ENCODE measurements at places on chromosomes 4 and X.

DNA sequence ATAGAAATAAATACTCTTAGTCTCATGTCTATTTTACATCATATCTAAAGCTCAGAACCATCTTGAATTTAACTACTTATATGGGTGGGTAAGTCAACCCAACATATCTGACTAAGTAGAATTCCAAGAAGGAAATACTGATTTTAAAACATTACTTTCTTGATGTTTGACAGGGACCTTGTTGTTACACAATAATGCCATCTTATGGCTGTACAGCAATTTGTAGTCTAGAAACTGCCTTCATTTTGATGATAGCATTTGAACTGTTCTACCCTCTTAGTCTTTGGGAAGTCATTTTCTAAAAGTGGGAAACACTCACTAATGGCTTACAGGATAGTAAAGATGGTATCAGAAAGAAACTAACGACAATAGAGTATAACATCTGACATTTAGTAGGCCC, 929.5 kb downstream of the DMD start:
- DNase-seq, result no peak

DNA sequence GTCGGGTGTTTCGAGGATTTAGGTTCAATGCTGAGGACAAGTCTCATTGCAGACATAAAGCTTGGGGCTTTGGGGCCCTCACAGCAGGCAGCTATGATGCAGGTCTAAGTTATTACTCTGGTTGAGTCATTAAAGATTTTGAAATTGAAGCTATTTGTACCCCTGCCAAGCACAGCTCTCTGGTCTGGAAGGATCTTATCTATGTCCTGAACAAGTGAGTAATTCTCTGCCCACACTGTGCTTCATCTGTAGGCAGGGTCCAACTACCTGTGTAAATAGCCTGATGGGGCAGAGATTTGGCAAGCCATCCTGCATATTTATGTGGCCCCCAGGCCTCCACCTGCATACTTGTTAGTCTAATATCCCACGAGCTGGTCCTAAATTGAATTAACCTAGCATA, 41.4 kb upstream of the MAGEA4 start:
- DNase-seq, result no peak

DNA sequence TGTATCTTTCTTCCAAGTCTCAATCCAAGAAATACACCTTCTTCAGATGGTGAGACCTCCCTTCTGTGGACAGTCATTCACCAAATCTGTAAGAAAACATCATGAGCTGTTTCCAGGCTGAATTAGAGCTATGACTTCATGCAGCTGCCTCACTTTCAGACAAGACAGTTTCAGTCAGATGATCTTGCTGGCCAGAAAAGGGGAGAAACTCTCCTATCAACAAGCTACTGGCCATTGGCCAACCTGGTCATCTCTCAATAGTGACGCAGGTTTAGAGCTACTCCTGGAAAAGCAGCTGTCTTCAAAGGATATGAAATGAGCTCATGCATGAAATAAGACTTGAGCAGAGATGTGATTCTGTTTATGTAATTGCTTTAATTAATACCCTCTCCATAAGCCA, 69.6 kb upstream of the NDP start:
- DNase-seq, result no peak

GRCh38 chr4:48196758-48197504, 62.9 kb upstream of the TXK start:
- DNase-seq, result no peak

- DNase-seq, result no peak
Measured at GRCh38 chr4:145690610-145691009, 10.7 kb downstream of the C4orf51 start.

DNA sequence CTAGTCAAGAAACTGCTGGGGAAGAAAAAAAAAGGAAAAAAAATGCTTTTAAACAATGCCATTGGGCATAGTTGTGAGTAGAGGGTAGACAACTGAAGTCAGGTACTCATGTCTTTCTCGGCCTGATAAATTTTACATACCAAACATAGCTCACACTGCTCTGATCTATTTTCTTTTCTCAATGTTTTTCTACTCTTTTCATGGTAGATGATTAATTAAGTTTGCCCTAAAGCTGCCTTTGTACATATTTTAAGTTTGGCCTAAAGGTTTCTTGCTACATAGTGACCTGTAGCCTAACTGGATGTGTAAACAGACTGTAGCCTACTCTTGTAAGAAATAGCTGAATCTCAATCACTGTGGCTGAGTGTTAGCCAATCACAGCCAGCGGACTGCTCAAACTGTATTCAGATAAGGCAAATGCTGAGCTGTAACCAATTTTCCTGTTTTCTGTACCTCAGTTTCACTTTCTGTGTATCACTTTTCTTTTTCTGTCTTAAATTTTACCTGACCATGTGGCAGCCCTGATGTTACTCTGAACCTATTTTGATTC, 121.0 kb downstream of the PCDH10 start:
- DNase-seq, result no peak

GRCh38 chr4:159828687-159829086, 725.8 kb downstream of the RAPGEF2 start:
- no peak for DNase-seq

GRCh38 chr4:138487670-138488069, 245.5 kb upstream of the SLC7A11 start:
- DNase-seq, result no peak

DNA sequence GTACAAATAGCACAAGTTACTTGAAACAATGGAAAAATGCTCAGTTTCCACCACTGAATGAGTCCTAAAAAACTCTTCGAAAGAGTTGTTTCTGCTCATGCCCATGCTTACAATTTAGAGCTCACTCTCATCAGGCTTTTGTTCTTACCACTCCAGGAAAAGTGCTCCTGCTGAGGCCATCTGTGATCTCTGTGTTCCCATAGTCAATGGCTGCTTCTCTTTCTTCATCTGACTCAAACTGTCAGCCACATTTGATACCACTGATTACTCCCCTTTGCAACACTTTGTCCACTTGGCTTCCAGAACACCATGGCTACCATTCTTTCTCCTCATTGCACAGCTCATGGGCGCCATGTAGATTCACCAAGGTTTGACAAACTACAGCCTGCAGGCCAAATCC, 80.0 kb upstream of the SLC34A2 start:
- DNase-seq, result no peak

GRCh38 chr4:36064117-36064516, 180.2 kb downstream of the ARAP2 start:
- DNase-seq, result no peak
